ENCODE measurements at places on chromosomes 1 and 21.
A peak's percentile ranks its signal among the peaks of the same experiment; 100 is the strongest.

GRCh38 chr1:225044258-225044657 is 114.8 kb downstream of the DNAH14 start:
- DNase-seq = no peak

GRCh38 chr1:33710967-33711366 is 152.9 kb upstream of the HMGB4 start:
- no peak for DNase-seq

DNA sequence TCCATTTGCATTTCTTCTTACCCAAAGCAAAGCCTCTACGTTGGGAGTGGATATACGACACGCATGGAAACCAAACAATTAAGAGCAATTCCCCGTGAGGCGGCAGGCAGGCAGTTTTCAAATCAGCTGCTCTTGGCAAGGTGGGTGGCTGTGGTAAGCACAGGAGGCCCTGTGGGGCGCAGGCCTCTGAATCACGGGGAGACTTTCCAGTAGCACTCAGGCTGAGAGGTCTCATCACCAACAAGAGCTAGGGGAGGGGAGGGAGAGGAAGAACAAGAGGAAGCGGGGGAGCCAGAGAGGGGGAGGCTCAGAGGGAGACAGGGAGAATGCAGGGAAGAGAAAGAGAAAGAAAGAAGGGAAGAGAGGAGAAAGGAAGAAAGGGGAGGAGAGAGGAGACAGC is 56.4 kb downstream of the MT1HL1 start:
- DNase-seq = no peak

DNA sequence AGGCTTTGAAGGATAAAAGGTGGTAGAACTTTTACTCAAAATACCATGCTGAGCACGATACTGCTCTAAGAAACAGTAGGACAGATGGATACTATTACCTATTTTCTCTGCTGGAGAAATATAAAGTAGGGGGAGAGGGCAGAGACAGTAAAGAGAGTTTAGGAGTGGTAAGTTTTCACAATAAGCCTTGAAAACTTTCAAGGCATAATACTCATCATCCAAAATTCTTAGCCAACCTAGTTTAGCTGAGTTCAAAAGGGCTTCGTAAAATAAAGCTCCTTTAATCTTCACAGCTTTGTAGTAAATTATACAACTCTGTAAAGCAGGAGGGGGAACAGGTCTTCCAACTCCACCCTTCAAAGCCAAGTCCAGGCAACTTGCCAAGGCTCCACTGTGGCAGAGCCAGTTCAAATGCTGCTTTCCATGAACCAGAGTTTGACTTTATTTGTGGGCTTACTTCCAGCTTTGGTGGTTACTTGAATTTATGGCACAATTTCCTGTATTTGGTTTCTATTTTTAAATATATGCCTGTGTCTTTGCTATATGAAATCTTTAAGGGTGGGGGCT is 15.5 kb downstream of the TEX38 start:
- no peak for DNase-seq

- no peak for DNase-seq
Measured at GRCh38 chr1:155884031-155884960, 24.9 kb downstream of the SYT11 start.

DNA sequence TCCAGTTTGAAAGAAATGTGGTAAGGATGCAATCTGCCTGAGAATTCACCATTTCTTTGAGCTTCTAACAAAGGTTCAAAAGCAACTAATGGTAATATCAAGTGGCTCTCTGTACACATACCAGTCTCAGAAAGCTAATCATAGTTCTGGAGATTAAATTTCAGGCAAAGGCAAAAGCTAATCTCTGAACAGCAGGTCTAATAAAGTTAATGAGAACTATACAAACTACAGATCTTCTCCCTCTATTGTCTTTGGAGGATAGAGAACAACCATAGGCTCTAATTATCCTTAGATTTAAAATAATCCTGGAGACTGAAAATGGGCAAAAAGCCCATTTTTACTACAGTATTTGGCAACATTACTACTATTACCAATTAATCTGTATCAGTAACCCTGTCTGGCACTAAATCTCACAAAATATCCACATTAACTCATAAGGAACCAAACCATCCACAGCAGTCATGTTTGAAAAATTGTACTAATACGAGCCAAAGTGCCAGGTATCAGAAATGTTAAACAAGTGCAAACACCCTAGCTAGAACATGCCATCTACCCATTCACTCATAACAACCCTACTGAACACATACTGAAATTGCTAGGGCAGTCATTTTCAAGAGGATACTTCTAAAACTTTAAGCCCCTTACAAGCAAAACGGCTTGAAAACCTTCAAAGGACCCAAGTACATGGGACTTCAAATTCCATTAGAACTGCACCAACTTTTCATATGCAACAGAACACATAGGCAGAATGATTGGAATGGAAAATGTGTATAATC is 4.8 kb downstream of the DIPK1A start:
- DNase-seq = no peak

GRCh38 chr21:34200288-34200905 is 127.0 kb downstream of the MRPS6 start:
- DNase-seq = no peak

DNA sequence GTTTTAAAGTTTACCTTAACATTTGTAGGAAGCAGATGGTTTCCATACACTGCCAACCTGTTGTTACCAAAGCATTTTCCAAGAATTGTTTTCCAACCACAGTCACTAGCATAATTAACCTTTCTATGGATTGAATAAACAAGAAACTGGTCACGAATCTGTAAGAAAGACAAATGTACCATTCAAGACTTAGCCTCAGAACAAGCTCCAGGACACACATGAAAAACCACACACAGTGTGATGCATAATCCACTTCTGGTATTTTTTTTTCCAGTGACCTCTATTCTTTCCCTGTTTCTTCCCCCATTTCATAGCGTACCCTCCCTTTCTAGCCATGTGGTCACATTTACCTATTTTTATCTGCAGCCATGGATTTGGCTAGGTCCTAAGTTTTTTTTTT is 29.6 kb upstream of the C1orf87 start:
- DNase-seq = no peak

GRCh38 chr1:3384407-3384806 is 70.1 kb upstream of the ARHGEF16 start:
- no peak for DNase-seq

GRCh38 chr1:193348091-193348768 is 161.8 kb upstream of the B3GALT2 start:
- no peak for DNase-seq

DNA sequence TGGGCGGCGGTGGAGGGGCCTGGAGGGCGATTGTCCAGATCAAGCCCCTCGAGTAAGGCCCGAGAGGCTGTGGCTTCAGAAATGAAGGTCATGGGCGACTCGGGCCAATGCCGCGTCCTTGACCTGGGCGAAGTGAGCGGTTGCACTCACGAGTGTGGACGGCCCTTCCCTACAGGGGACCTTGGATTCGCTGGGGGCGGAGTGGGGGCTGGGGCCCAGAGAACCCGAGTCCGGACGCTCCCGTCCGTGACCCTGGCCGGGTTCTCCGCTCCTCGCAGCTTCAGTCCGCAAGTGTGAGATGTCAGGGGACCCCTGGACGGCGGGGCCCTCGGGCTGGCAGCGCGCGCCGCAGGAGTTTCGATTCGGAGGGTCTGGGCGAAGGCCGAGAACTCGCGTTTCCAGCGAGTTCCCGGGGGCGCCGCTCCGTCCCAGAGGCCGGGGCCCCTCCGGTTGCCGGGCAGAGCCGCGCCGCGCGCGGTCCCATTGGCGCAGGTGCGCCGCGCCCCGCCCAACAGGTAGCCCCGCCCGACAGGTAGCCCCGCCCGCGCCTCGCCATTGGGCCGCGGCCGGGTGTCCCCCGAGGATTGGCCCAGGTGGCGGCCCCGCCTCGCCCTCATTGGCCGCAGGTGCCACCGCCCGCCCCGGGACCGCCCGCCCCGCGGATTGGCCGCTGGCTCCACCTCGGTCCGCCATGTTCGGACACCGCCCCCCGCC is at the start of gene PRKCZ:
TSS of gene PRKCZ (plus strand) at position 694 of the 714 bp plus-strand sequence. CDS start 220 bp downstream, outside the sequence.
- DNase-seq = peak; percentile 88

GRCh38 chr1:3226701-3227350 is 157.8 kb downstream of the PRDM16 start:
- no peak for DNase-seq

DNA sequence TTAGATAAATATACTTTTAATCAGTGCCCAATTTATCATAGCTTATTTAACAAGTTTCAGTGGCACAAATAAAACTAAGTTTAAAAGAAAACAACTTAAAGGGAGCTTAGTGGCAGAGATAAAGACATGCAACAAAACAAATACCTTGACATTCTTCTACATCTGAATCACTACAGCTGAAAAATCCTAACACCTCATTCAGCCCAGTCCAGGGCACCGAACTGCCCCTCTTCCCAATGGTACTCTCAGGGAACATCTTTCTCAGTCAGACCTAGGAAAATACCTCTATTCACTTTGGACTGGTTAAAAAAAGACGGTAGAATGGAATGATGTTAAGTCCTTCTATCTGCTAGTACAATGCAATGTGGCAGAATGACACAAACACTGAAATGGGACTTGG is 8.3 kb downstream of the OTUD7B start:
- no peak for DNase-seq

- no peak for DNase-seq
Measured at GRCh38 chr1:245776694-245777332, 622.0 kb downstream of the KIF26B start.

- no peak for DNase-seq
Measured at GRCh38 chr1:106600626-106601025, 455.8 kb upstream of the PRMT6 start.

- DNase-seq = no peak
Measured at GRCh38 chr1:198497326-198498102, 43.0 kb downstream of the ATP6V1G3 start.

GRCh38 chr1:18673976-18674375 is 43.3 kb downstream of the PAX7 start:
- DNase-seq = no peak

GRCh38 chr21:39221997-39222486 is 38.8 kb upstream of the PSMG1 start:
- no peak for DNase-seq

DNA sequence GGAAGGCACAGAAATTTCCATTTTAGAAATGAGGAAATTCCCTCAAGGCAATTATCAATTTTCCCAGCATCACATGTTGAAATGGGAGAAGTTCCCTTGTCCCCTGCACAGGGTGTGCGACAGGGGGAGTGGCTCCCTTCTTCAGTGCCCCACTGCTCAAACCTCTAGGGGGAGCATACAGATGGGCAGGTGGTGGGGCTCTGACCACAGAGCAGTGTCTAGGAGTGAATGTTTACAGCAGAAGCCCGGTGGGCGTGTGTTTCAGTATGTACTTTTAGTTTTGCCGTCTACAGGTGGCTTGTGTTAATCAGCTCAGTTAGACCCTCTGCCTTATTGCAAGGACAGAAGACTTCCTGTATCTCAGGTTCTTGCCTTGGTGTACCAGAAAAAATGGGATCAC is 493.7 kb upstream of the PLXNA2 start:
- no peak for DNase-seq

DNA sequence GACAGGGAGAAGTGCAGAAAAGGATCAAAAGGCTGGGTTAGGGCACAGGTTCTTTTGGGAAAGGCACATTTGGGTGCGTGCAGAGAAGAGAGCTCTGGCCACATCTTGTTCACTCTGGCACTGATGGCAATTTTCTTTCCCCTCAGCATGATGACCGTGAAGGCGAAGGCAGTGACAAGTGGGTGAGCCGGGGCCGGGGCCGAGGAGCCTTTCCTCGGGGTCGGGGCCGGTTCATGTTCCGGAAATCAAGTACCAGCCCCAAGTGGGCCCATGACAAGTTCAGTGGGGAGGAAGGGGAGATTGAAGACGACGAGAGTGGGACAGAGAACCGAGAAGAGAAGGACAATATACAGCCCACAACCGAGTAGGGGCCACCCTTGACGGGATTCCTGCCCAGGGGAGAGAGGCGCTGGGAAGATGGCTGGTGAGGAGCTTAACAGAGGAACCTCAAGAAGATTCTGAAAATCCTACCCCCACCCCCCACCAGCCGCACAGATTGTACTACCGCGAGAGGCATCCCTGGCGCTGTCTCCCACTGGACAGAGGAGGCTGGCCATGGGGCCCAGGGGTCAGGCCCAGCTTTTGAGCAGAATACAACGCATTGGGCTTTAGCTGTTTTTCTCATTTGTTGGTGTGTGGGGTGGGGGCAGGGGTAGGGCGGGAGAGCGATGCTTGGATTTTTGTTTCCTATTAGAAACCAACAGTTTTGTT is 2.4 kb upstream of the SH3D21 start:
- no peak for DNase-seq

DNA sequence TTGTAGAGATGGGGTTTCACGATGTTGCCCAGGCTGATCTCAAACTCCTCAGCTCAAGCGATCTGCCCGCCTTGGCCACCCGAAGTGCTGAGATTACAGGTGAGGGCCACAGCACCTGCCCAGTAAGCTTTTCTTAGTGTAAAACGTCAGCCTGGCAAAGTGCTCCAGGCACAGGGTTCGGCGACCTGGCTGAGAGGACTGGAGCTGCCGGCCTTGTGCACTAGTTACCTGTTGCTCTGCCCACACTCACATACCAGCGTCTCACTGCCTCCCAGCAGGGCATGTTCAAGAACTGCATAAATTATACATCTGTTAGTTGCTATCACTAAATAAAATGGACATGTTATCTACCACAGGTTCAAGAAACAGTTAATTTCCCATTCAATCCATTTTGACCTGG is 55.2 kb downstream of the DEGS1 start:
- no peak for DNase-seq
